Activated CD4-positive, alpha-beta T cell treated with anti-CD3 and anti-CD28 coated beads for 24 hours (primary cell): ENCODE measurements at places on chromosomes 2 and 18.

- no peak for DNase-seq
Observed at GRCh38 chr18:10374636-10375293, 79.7 kb upstream of the APCDD1 start.

GRCh38 chr18:55592106-55592505 is 4.1 kb upstream of the TCF4 start:
- DNase-seq, result no peak

- no peak for DNase-seq
Observed at GRCh38 chr18:9135081-9135911, 1.3 kb upstream of the ANKRD12 start.

- DNase-seq, result no peak
Observed at GRCh38 chr2:190093793-190094192, 31.3 kb upstream of the MSTN start.

GRCh38 chr2:118671701-118672454 is 175.6 kb downstream of the EN1 start:
- no peak for DNase-seq

- DNase-seq, result no peak
Observed at GRCh38 chr2:30367232-30368070, 79.6 kb upstream of the LCLAT1 start.
